Hematopoietic multipotent progenitor cell treated with erythropoietin and hydrocortisone succinate and interleukin-3 and kit ligand, for 17 days (in vitro differentiated cells): ENCODE measurements at places on chromosomes 6 and 20.

GRCh38 chr20:13554706-13555105 lies 84.0 kb downstream of the TASP1 start:
- DNase-seq: no peak

DNA sequence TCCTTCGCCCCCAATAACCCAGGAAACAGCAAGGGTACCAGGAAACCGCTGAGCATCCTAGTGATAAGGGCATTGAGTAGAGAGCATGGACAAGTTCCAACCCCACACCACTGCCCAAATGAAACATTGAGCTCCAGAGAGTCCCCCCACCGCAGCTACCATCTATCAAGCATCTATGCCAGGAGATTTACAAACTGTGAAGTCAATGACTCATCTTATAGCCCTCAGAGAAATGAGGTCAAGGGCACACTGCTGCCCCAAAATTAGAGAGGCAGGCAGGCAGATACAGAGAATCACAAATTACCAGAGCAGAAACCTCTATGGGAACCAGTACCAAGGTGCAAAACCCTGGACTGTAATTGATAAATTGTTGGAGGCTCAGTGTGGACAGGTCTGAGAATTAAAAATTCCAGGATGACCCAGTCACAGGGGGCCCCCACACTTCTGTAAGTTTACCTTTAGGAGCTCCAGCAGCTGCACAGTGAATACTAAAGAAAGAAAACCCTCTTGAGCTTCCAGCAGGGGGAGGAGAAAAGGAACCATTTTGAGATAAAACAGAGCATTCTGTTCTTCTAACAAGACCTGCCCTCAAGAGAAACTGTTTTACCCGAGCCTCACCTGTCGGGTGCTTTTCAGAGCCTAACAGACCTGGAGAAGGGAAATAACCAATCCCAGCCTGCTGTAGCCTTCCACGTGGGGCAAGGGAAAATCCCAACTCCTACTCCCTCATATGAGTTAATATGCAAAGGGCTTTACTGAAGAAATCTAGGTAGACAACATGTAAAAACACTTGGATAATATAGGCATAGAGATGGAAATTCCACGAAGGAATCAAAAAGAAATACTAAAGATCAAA lies 118.0 kb upstream of the ARID1B start:
- DNase-seq: no peak

GRCh38 chr6:44622956-44623355 lies 235.4 kb downstream of the CDC5L start:
- DNase-seq: no peak

DNA sequence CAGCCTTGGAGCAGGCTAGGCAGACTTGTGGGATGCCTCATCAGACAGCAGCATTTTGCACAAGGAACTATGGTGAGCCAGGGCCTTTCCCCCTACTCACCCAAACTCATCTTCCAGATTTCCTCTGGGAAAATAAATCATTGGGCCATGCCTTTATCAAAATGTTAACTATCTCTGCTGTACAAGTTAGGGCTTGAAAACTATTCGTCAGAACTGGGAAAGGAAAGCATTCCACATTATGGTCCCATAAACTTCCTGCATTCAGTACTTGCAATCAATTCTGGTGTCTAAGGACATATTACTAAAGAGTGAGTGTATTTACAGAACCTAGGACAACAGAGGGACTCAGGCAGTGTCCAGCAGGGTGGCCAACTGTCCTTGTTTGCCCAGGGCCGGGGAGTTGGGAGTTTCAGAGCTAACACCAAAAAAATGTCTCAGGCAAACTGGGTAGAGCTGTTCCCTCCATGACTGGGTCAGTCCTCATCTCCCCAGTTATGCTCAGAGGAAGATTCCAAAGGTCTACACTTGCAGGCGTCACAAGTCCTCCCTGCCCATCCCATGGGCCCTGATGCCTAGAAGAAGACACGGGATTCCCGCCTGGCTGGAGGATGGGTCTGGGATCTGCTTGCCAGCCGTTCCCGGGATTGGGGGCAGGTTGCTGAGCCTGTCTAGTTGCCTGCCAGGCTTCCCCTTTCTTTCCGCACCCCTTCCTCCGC lies 72.2 kb downstream of the SLC22A3 start:
- DNase-seq: no peak

DNA sequence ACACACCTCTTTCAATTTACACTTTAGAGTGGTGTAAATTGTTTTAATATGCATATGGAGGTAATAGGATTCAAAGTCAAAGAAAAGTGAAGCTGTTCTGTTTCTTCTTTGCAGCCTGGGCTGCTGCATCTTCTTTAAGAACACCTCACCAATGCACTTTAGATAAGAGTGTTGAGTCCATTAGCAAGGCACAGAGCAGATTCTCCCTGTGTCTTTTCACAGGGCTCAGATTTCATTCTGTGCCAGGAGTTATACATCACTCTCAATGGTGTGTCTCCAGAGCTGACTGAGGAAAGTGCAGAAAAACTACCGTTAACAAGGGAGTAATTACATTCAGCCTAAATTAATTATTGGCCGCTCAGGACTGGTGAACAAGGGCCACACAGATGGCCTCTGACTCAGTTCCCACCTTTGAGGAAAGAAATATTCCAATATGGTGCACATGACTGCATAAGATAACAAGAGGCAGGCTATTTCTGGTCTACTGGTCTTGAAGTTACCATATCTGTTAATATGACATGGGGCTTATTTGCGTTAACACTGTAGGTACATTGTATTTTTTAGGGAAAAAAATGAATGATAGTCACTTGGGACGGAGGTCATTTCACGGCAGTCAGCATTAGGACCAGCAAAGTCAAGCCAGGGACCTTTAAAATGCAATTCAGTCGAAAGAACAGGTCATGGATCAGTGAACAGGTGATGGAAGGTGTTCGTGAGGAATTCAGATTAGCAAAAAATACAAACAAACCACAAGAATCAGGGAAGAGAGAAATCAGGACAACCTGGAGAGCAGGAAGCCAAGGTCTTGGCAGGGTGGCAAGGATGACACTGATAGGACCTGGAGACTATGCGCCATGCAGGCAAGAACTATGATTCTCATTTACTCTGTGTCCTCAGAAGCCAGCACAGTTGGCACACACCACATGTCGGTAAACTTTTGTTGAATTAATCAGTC lies 203.7 kb downstream of the TBX18 start:
- no peak for DNase-seq
